ENCODE measurements at places on chromosomes 2 and 18.

GRCh38 chr18:21599585-21600525 is 649 bp downstream of the ESCO1 start:
- peak; percentile 82 for DNase-seq

GRCh38 chr2:197170208-197170607 is 140.4 kb downstream of the ANKRD44 start:
- DNase-seq: no peak

DNA sequence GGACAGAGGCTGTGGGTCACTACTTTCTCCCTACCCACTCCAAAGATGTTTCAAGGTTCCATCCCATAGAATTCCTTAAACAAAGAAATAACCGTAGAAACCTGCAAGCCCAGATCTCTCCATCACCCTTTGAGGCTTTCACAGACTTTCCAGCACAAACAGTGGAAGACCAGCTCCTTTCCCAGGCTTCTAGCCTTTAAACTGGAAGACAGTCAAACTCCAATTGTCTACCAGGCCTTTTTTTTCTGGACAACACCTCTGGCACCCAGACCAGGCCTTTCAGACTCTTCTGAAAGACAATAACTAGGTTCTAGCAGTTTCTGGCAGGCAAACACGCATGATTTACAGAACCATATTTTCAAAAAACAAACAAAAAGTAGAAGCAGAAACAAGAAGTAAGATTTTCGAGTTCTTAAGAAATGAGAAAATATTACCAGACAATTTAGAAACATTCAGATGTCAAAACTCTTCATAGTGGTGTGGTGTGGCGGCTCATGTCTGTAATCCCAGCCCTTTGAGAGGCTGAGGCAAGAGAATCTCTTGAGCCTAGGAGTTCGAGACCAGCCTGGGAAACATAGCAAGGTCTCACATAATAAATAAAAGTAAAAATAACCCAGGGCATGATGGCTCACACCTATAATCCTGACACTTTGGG is 106.8 kb upstream of the MSH2 start:
- no peak for DNase-seq

DNA sequence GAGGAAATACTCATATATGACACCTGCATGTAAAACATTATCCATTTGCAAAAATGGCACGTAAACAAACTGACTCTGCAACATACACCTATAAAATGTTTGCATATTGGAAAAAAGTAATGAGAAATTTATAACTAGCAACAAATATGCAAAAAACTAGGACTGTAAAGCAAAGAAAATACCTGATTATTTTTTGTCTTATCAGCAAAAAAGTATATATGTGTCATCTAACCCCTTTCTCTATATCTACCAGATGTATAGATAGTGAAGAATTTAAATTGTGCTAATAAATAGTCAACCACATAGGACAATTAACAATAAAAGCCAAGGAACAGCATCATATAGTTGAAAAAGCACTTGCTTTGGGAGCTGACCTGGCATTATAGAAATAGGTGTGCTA is 543.8 kb downstream of the LRP1B start:
- DNase-seq: no peak

DNA sequence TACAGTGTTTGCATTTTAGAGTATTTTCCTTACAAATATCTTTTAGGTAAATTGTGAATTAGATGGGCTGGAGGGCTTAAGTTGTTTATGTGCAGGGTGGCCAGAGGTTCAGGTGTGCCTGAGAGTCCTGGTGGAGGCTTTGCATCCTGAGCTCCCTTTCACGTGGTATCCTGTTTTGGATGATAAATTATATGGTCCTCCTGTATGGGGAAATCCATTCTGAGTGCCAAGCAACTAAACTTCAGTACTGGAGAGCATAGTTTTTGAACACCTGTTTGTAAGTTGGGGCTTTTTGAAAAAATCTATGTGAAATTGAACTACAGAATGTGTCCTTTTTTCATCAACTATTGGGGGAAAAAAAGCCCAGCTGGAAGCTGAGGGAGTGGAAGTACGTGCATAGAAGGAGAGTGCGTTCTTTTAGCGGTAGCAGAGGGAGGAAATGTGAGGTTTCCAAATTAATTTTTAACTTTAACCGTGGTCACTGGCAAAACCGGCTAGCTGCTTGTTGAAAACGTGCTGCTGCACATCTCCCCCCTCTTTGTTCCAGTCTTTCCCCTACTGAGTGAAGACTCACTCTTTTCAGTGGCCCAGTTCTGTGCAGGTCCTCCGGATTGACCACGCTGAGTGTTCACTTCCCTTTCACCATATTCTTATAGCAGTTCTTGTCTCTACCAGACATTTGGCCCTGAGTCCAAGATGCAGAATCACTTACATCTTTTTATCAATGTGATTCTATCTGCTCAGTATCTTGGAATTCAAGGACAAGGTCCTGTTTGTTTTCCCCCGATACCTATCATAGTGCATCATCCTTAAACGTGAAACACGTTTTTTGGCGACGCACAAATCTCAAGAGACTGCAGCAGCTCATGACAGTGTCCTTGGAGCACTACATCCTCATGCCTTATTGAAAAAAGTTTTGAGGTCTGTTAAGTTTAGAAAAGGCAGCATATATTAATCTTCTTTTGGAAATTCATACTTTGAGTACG is 15.3 kb downstream of the CNOT11 start:
- no peak for DNase-seq

- no peak for DNase-seq
Observed at GRCh38 chr2:58045580-58046334, 849 bp upstream of the VRK2 start.

DNA sequence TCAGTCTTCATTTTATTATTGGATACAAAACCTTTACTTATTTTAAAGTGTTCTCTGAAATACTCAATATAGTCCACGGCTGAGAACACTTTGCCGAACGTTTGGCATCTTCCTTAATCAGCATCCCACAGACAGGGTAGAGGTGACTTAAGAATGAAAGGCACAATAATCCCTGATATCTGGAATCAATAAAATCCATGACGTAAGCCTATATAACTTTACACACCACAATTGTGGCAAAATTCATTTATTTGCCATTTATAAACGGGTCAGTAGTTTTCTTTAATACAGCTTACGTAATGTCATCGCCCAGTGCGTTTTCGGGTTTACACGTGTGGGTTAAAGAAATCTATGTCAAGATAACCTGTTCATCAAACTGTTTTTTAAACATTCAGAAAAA is 1.3 kb downstream of the MGAT4A start:
- DNase-seq: no peak

GRCh38 chr18:62018034-62018758 is 125.4 kb upstream of the RNF152 start:
- DNase-seq: no peak

DNA sequence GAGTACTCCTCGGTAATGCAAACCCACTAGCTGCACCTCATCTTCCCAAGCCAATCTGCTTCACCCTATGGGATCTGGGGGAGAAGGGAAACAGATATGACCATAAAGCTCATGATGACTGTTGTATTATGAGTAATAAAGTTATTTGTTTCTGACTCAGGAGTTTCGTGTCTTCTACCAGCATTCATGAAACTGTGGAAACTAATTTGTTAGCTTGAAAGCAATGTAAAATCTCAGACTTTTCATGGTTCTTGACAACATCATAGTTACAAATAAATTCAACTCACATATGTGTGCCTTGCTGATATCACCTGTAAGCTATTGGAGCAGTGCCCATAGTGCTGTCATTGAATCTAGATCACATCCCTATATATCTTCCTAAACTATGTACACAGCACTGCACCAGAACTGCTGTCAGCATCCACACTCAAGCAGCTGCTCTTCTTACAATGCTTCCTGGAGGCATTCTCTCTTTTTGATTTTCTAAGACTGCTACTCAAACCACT is 135.6 kb upstream of the KYNU start:
- no peak for DNase-seq

DNA sequence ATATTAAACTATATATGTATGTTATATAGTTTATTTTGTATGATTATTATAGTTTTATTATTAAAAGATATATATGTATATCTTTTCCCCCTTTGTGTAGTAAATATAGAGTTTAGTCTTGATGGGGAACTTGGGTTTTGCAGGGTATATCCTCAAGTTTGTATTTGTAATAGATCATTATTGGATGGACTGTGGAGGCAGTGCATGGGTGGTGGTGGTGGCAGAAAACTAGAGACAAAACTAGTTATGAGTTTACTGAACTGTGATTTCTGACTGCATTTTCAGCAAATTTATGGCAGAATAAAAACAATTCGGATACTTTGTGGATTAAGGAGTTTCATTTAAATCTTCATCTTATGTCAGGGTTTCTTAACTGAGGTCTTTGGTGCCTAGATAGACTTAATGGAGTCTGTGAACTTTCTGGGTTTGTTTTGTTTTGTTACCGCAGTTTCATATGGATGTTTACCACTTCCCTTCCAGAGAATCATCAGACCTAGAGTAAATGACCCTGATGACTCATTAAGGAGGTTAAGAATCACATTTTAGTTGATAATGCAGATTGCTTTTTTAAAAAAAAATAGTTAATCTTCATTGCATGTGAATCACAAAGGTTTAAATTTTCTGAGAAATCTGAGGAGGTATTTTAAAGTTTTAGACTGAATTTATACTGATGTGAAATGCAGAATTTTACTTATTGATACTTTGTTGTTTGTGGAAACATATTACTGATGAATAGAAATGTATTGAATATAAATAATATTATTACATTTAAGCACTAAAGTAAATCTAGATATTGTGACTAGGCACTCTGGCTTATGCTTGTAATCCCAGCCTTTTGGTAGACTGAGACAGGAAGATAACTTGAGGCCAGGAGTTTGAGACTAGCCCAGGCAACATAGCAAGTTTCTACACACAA is 14.5 kb downstream of the EPC2 start:
- no peak for DNase-seq

DNA sequence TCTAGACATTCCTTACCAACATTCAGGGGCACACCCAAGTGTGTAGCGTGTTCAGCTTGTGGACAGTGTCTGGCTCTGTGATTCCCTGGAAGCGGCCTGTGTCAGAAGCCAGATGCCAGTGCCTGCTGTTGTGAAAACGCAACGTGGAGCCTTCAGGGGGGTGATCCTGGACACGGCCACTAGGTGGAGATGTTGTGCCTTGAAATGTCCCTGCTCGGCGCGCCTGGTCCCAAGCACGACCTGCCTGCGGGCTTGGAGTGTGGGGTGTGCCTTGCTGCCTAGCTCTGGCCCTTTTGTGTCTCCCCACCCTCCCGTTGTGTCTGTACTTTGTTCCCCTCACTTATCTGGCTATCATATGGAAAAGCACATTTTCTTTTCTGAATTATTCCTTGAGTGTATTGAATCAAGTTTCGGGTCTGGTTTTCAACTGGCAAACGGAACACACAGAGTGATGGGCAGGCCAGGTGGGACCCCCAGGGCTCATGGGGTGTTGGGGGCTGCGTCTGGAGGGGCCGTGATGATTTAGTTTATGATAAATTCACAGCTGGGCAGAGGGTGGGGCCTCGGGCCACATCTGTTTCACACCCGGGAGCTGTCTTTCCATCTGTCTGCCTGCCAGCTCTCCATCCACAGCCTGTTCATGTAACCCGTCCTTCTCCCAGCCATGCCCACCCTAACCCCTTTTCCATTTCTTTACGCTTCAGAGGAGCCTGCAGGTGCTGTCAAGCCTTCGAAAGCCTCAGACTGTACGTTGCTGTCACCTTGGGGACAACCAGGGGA is 95.5 kb downstream of the DYSF start:
- peak; percentile 22 for DNase-seq

DNA sequence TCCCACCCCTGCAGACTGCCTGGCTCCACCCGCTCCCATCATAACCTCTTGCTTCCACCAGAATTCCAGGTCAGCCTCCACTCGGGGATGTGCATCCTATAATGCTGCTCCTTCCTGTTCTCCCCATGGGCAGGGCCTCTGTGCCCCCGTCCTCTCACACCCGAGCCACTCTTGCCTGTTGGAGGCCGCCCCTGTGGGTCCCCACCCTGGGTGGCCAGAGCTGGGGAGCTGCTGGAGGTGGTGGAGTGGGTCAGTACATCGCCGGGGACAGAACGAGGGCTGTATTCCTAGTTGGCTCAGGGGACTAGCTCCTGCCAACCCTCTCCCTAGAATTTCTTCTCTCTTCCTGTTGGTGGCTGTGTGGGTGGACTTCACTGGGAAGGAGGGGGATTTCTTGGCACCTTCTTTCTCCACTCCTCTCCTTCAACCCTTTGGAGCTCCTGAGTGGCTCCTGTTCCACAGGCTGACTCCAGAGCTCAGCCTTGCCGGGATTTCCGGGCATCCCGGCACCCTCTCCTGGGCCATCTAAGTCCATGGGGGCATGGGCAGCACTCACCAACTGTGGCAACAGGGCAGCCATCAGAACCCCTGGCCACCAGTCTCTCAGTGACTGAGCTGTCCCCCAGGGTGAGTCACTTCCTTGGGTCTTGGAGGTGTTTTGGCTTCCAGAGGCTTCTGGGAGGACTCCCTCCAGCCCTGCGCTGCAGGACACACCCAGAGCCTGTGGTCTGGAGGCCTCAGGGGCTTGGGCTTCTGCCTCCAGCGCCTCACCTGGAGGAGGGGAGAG is 88.2 kb upstream of the MCFD2 start:
- no peak for DNase-seq

- no peak for DNase-seq
Observed at GRCh38 chr2:159497256-159497655, 119.1 kb downstream of the BAZ2B start.

GRCh38 chr2:61898810-61899209 is 6.7 kb upstream of the COMMD1 start:
- no peak for DNase-seq

DNA sequence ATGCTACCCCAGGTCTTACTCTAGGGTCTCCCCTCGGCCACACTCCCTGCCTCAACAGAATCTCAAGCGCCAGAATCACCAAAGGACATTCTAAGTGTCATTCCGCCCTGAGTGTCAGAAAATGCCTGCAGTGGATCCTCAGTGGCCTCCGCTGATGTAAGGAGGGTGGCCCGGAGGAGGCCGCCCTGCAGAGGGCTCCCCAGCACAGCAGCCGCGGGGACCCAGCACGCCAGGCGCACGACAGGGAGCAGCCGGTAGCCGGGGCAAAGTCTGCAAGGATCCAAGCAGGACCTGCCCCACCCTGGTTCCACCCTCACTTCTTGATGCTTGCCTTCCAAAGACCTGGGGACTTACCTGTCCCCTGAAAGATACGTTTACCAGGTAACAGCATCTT is 54.2 kb upstream of the ID2 start:
- DNase-seq: no peak

- no peak for DNase-seq
Observed at GRCh38 chr2:37558623-37559022, 112.8 kb downstream of the CDC42EP3 start.

- no peak for DNase-seq
Observed at GRCh38 chr2:105801961-105802360, 57.2 kb downstream of the NCK2 start.

- no peak for DNase-seq
Observed at GRCh38 chr18:64850791-64851190, 701.9 kb upstream of the LINC00305 start.

- DNase-seq: no peak
Observed at GRCh38 chr2:150885236-150885635, 376.4 kb downstream of the RBM43 start.
